Activated CD4-positive, alpha-beta T cell treated with anti-CD3 and anti-CD28 coated beads, Interleukin-2, amount 50 U/mL, for 4 hours (primary cell): ENCODE measurements at places on chromosomes 12 and 14.

DNA sequence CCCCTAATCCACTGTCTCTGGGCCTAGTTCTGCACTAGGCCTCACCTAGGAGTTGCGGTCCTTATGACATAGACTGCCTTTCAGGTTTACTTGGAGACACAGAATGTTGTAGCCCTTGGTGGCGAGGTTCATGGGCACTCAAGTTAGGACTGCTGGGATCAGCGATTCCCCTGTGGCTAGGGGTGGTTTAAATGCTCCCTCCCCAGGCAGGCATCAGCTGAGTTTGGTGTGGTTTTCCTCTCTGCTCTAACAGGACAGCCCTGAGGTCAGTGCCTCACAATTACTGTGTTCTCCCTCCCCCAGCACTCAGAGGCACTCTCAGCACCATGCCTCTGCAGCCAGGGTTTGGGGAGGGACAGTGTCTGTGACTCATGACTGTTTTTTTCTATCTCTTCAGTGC, 22.2 kb upstream of the RDH16 start:
- no peak for DNase-seq

DNA sequence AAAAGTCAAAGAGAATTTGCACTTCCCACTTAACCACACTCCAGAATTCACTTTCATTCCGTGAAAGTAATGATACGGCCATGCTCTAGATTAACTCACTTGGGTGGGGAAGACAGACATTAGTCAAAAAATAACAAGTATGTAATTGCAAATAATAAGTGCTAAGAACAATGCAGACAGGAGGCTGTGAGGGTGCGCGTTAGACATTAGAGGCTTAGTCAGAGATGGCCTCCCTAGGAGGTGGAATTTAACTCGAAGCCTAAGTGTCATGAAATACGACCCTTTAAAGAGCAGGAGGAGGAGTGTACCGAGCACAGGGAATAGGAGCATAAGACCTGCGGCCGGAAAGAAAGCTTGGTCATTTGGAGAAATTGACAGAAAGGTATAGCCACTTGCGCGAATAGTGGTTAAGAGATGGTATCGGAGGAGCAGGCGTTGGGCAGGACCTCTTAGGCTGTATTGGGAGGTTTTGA, 628 bp downstream of the SNRPF start:
- DNase-seq: peak; percentile 16

- DNase-seq: no peak
Observed at GRCh38 chr14:104353921-104354701, 215.7 kb downstream of the KIF26A start.

- no peak for DNase-seq
Observed at GRCh38 chr12:14954269-14954668, 7.1 kb downstream of the ARHGDIB start.

- DNase-seq: no peak
Observed at GRCh38 chr12:85092814-85093370, 56.7 kb downstream of the LRRIQ1 start.

DNA sequence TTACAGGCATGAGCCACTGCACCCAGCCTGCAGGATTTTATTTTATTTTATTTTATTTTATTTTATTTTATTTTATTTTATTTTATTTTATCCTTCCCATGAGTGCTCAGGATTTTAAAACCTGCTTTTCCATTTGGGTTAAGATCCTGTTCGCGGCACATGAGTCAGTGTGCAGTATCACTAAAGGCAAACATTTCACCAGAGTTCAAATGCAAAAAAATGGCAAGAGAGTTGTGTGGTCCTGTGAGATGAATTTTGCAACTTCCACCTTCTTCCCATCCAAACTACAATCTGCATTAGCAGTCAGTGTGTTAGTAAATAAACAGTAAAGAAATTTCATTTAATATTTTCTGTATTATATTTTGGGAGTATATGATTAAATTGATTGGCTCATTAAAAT, 29.0 kb downstream of the MOAP1 start:
- no peak for DNase-seq

- DNase-seq: no peak
Observed at GRCh38 chr12:95368931-95369330, 105.0 kb upstream of the METAP2 start.

- DNase-seq: no peak
Observed at GRCh38 chr14:89399157-89399556, 17.9 kb downstream of the FOXN3 start.

GRCh38 chr12:70002097-70002911, 177.3 kb downstream of the MYRFL start:
- no peak for DNase-seq

DNA sequence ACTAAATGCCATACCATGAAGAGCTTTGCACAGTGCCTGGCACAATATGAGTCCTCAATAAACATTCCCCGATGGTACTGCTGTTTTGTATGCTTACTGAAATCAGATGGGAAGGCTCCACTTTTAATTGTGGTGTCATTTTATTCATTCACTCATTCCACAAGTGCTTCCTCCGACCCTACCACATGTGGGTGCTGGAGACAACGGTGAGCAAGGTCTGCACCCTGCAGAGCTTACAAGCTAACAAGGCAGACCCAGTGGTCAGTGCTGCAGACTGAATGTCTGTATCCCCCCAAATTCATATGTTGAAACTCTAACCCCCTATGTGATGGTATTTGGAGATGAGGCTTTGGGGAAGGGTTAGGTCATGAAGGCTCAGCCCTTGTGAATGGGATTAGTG, 48.3 kb downstream of the RFX4 start:
- DNase-seq: no peak

DNA sequence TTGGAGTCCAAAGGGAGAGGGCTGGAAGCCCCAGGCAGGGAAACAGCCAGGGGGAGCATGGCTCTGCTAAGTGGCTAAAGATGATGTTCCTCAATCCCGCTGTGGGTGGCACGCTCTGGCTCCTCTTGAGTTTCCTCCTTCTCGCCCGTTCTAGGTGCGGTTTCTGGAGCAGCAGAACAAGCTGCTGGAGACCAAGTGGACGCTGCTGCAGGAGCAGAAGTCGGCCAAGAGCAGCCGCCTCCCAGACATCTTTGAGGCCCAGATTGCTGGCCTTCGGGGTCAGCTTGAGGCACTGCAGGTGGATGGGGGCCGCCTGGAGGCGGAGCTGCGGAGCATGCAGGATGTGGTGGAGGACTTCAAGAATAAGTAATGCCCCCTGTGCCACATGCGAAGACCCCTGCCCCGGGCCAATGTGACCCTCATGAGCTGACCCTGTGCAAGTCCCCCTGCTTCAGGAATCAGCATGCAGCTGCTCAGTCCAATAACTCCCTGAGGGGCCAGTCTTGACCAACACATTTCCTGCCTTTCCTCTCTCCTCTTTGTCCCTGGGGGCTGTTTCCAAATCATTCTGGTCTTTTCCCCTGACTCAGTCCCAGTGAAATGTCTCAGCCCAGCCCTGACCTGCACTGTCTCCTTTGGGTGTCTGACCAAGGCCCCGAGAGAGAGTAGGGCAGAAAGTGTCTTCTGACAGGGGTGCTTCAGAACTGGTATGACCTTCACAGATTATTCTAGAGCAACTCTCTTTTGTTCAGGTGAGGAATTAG, 2.1 kb downstream of the KRT7 start:
- DNase-seq: no peak

- no peak for DNase-seq
Observed at GRCh38 chr12:68291396-68292036, 38.1 kb upstream of the IL22 start.

DNA sequence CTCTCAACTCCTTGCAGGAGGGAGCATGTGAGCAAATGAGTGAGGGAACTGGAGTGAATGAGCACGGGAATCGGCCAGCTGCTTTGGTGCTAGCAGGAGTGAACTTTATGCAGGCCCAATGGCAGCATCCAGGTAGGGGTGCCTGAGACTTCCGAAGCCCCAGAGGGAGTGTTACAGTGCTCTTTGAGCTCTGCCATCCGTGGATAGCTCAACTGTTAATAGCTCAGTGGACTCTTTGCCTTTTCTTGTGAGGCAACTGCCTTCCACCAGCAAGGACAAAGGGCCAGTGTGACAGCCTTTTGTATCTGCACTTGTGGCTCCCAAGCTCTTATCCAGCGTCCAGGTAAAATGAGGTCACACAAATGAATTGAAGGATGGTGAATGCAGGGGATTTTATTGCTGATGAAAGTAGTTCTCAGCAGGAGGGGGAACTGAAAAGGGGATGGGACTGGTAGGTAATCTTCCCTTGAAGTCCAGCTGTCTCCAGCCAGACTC, 12.9 kb downstream of the CREBL2 start:
- no peak for DNase-seq

- no peak for DNase-seq
Observed at GRCh38 chr12:29725587-29726320, 58.0 kb downstream of the TMTC1 start.

GRCh38 chr14:19902409-19902808, 18.0 kb upstream of the OR4K5 start:
- DNase-seq: no peak

DNA sequence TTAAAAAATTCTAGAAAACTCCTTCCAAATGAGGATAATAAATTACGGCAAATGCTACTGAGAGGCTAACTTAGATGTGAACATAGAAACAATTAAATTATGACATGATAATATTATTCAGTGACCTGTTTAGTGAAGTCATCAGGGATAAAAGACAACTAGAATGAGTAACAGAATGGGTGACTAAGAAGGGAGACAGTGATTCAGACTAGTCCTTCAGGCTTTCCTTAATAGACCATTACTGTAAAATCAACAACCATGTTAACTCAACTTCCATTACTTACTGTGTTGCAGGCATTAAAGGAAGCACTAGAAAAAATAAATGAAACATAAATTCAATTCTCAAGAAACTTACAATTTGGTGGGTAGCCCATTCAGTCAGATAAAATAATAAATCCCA, 543.9 kb upstream of the LRFN5 start:
- no peak for DNase-seq

DNA sequence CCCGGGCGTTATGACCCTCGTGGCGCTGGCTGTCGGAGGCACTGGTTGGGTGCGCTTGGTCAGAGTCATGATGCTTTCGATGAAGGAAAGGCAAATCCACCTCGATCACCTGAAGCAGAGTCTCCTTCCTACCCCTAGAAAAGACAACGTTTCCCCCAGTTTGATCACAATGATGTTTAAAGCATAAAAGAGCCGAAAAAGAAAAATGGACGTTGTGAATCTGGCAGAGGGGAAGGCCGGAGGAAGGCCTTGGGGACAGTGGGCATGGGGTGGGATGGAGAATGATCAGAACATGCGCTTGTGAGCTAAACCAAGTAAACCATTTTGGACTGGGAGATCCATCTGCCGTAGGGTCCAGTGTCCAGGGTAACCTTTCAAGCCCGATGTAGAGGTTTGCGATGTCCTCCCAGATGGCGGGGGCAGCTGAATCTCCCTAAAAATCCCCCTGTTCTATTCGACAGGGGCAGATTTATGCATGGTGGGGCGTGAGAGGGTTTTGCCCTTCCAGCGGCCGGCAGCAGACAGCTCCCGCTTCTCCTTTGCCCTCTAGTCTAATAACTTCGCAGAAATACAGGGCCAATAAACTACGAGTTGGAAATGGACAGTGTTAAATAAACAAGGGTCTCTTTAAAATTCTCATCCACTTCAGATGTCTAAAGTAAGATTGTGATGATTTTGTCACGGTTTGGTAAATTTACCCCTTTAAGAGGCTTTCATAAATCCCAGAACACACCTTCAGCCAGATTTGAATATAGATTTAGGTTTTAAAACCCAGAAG, 2.3 kb upstream of the OTX2 start:
- no peak for DNase-seq

DNA sequence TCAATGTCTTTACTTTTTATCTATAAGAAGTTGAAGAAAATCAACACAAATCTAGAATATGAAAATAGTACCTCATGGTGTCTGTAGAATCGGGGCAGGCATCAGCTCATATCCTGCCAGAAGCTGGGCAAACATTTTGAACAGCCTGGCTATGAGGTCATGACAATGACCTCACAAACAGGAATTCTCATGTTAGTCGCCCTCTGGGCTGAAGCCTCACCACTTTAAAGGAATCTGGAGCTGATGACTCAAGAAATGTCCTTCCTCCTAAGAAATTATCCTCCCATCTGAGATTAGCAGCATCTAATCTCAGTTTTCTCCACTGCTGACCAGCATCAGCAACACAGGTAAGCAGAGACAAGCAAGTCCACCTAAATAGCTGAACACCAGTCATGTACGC, 27.1 kb downstream of the CLIP1 start:
- DNase-seq: no peak
